ENCODE measurements at places on chromosomes 5 and 9.

DNA sequence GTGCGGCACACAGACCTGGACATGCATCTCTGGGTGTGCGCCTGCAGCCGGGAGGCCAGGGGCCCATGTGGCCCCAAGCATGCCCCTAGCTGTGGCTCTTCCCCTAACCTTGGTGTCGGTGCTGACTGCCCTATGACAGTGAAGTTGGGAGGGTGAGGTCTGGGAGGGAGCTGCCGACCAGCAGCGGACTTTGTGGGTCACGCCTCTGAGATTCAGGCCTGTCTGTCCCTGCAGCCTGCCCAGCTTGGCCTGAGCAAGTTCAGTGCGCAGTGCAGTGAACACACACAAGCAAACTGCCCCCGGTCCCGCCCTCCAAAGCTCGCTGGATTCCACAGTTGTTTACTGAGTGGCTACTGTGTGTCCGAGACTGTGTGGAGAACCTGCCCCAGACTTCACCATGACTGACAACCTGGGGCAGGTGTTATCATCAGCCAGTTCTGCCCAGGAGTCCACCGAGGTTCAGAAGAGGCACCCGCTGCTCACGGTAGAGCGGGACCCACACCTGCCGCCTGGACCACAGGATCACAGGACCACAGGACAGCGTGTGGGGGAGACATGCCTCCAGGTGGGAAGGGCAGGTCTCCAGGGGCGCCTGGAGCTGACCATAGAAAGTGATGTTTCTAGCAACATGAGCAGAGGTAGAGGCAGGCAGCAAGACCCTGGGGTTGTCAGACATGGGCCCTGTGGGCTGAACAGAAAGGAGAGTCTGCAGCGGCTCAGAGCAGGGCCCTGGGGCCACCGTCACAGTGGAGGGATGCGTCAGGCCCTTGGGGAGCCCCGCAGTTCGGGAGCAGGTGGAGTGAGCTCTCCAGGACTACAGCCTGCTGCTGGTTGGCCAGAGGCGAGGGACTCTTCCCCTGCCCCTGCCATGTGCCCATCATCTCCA lies 105.1 kb downstream of the PHF2 start:
- DNase-seq = no peak

- peak; percentile 96 for DNase-seq
These were observed 73.8 kb upstream of the IL17B start for GRCh38 chr5:149452665-149453617.

DNA sequence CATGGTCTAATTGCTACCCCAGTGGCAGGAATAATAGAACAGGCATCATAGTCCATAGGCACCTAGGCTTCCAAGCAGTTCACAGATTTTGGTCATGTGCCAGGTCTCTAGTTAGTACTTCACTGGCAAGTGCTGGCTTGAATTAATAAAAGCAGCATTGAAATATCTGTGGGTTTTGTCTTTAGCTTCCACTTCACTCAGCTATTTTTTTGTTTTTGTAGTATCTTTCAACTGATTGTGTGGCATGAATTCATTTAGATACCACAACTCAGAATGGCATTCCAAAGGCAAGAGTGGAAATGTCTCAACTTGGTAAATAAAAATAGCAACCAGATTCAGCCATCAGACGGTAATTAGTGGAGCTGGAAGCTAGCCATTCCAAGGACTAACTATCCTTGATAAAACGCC lies 27.9 kb upstream of the ITGA2 start:
- no peak for DNase-seq

GRCh38 chr9:116480700-116481099 lies 206.4 kb upstream of the TRIM32 start:
- no peak for DNase-seq

- DNase-seq = peak; percentile 83
These were observed 10.8 kb upstream of the PRRC2B start for GRCh38 chr9:131382850-131383729.

DNA sequence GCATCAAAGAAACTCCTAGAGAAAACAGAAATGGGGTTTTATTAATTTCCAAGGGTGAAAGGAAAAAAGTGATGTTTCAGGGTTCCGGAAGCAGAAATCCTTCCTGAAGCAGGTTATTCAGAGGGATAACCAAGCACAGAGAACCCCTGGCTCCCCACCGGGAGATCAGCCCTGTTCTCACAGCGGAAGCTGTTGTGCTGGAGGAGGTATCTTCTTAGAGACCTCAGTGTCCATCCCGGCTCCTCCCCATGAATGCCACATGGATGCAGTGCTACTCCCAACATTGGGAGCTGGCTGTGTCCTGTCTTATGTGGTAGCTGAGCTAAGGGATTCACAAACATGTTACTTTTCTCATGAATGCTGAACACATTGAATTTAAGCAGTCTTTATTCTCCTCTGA lies 80.9 kb upstream of the IRX2 start:
- DNase-seq = no peak

DNA sequence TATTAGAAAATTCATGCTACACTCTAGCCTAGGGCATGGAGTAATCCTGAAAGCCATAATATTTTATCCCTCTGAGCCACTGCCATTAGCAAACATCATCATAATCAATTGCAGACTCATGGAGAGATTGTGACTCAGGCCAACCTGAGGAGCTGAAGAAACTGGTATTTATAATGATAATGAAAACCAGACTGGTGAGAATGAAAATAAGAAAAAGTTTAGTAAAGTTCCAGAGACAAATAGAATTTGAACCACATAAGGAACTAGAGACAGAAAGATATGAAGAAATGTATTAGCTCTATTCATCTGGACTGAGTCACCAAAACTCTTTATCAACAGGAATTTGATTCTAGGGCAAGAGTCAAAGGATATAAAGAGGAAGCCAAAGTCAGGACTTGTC lies 158.7 kb downstream of the DRD1 start:
- DNase-seq = peak; percentile 4

- no peak for DNase-seq
These were observed 14.8 kb upstream of the SLC30A5 start for GRCh38 chr5:69078921-69079540.

- no peak for DNase-seq
These were observed 6.8 kb downstream of the SNX30 start for GRCh38 chr9:112757282-112757883.

- no peak for DNase-seq
These were observed 37.2 kb downstream of the NTNG2 start for GRCh38 chr9:132199056-132199455.

GRCh38 chr5:143205883-143206195 lies 197.6 kb downstream of the NR3C1 start:
- no peak for DNase-seq

GRCh38 chr9:95981761-95982390 lies 106.4 kb downstream of the ERCC6L2 start:
- DNase-seq = no peak

DNA sequence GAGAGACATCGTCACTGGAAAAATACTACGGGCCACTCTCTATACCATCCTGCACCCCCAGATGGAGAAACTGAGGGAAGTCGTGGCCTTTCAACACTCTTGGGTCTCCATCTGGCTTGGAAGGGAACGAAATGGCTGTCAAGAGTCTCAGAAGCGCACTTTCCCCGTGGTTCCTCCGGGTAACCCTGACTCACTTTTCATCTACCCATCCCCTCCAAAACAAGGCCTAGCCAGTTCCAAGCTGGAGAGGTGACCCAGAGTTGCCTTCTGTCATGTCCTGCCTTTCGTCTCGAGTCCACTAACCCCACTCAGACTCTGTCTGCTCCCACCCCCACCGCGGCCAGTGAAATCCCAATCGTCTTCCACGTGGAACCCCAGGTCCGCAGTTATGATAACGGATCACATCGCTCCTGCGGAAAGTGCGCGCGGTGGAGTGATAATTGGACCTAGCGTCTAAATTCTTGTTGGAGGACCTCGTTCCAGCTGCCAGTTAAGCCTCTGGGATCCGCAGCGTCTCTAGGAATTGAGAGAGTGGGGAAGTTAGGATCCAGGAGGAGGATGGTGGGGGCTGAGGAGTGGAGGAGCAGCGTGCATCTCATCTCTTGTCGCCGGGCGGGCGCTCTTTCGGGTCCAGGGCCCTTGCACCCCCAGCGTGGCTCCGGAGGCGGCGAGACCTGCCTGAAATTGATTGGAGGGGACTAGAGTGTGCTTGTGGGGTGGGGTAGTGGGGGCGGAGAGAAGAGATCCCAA lies 4.6 kb downstream of the CDKN2A start:
- DNase-seq = no peak

GRCh38 chr5:69000216-69000919 lies 93.4 kb upstream of the SLC30A5 start:
- no peak for DNase-seq

GRCh38 chr5:78758169-78758839 lies 109.7 kb upstream of the LHFPL2 start:
- DNase-seq = peak; percentile 18

- peak; percentile 33 for DNase-seq
These were observed 113.0 kb downstream of the PAM start for GRCh38 chr5:102867992-102868662.

DNA sequence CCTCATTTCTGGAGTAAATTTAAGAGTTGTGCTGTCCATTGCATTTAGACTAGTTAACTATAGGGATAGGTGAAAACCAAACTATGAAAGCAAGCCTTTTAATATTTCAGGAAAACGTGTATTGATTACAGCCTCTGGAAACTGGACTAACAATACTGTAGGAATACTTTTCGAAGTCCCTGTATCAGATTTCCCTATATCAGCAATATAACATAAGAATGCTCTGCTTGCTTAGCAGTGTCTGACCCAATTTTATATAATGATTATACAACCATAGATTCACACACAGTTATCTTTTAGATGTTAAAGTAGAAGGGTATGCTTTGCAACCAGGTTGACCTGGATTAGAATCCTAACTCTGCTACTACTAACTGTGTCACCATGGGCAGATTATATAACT lies 203.1 kb downstream of the WDR70 start:
- DNase-seq = no peak

DNA sequence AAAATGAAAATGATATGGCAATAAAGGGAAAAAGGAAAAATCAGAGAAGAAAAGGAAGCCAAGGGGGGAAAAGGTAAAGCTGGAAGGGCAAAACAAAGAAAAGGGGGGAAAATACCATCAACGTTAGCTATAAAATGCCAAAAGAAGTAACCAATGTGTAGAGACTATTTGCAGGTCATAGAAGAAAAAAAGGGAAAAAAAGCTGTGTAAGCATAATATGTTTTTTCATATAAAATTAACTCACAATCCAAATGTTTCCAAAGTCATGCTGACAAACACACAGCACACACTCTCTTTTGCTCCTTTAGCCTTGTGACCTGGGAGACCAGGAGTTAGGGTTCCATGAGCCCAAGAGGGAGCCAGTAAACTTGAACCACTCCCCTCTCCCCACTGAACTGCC lies 18.2 kb downstream of the FBN2 start:
- DNase-seq = no peak

- no peak for DNase-seq
These were observed 84.7 kb upstream of the BARHL1 start for GRCh38 chr9:132497731-132498130.

- no peak for DNase-seq
These were observed 9.2 kb downstream of the CEP72 start for GRCh38 chr5:621341-621761.

DNA sequence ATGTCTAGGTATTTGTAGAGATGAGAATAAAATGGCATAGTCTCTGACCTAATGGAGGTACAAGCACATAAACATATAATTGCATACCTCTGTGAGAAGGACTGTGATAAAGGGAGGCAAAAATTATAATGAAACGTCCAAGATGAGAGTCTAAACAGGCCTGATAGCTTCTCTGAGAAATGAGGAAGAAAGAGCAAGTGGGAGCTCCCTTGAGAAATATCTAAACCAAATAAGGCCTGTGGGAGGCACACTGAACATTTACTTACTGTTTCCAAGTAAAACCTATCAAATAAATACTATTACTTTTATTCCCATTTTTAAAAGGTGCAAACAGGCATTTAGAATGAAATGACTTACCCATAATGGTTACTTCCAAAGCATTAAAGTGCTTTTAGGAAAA lies 125.6 kb upstream of the PAPPA start:
- DNase-seq = no peak

- no peak for DNase-seq
These were observed 25.8 kb downstream of the SLC22A4 start for GRCh38 chr5:132319975-132320374.

DNA sequence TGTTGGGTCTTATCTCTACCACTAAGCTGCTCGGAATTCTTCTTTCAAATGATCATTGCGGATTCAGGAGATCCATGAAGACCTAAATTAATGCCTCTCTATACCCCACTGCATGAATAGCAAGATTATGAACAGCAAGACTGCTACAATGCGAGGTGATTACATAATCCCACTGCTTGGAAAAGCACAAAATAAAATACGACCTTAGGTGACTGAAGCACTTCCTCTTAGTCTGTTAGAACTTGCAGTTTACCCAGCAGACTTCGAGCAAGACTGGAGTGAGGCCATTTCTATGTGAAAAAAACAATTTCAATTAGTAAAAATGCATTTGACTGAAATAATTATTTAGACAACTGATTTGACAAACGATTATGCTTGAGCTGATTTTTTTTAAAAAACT lies 59.8 kb downstream of the SH3RF2 start:
- no peak for DNase-seq

GRCh38 chr5:139774980-139775661 lies 20.5 kb upstream of the PSD2 start:
- DNase-seq = peak; percentile 46

DNA sequence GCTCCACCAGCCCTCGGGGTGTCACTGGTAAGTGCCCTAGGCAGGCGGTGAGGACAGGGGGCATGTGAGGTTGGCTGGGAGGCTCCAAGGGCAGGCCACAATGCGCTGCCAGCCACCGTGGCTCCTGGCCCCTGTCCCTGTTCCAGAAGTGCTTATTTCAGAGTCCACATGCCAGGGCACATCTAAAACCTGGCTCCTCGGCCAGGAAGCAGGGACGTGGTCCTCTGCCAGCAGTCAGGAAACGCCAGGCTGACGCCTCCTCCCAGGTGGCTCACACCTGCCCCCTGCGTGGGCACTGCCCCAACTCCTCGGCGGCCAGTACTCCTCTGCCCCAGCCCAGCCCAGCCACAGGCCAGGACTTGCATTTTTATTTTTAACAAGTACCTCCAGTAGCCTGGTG lies 68.5 kb downstream of the SECISBP2 start:
- DNase-seq = no peak

DNA sequence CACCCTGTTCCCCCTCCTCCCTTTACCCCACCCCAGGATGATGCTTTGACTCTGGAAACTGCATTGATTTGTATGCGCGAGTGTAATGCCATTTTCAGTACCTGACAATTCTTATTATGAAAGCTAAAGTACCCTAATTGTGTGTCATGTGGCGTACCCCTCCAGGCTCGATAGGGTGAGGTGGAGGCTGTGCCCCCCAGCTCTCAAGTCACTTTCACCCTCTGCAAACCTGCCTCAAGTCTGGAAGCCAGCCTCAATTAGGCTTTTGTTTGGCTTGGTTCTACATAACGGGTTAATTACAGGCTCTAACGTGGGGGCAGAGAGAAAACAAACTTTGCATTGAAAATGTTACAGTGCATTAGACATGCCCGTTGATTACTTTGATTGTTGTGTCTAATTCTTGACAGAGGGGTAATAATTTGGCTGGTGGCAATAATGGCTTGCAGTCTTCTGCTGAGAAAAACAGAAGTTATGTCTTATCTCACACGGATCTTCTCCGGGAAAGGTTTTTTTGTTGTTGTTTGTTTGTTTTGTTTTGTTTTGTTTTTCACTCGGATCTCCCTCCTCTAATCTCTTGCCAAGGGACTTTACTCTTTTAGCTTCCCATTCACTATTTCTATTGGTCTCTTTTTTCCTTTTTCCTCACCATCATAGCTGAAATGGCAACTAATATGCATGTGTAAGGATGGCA lies 12.6 kb downstream of the ISL1 start:
- no peak for DNase-seq

- DNase-seq = no peak
These were observed 53.8 kb downstream of the NDST1 start for GRCh38 chr5:150561571-150562275.

GRCh38 chr9:94909250-94909894 lies 182.9 kb downstream of the AOPEP start:
- DNase-seq = no peak

GRCh38 chr5:82806513-82806912 lies 270.7 kb downstream of the TMEM167A start:
- peak; percentile 10 for DNase-seq

Measured in astrocyte of the spinal cord (primary cell).